ENCODE measurements at places on chromosomes 1 and 21. TPM values are rescaled to one million over a fixed set of nuclear protein-coding genes. Genes with fewer than 3 reads are reported as not detected.

The NCAM2 gene
- 3.4 TPM for total RNA-seq

The SCP2 gene
- 179 TPM for total RNA-seq

The GPX7 gene
- total RNA-seq = 22.0 TPM

The ACKR1 gene
- total RNA-seq = 2.4 TPM

The GATAD2B gene
- 2.3 TPM for total RNA-seq

The TPRG1L gene
- total RNA-seq = 32.6 TPM

The LCE1A gene
- not detected for total RNA-seq

The TRAF5 gene
- total RNA-seq = 9.6 TPM

The OR2L5 gene
- not detected for total RNA-seq

The NPHS2 gene
- not detected for total RNA-seq

The RGS4 gene
- total RNA-seq = 252 TPM

The CCDC17 gene
- 0.32 TPM for total RNA-seq

The PCP4 gene
- total RNA-seq = not detected

The BRDT gene
- not detected for total RNA-seq

The TMEM50A gene
- 142 TPM for total RNA-seq

The RPL11 gene
- total RNA-seq = 1,155 TPM

The OLIG1 gene
- not detected for total RNA-seq

The PROK1 gene
- total RNA-seq = not detected

The OPRD1 gene
- total RNA-seq = not detected

The RPTN gene
- total RNA-seq = not detected

The C1QA gene
- total RNA-seq = not detected

The TMEM183A gene
- total RNA-seq = 70.0 TPM

The BSND gene
- not detected for total RNA-seq

The BNIPL gene
- not detected for total RNA-seq

The CELA3B gene
- total RNA-seq = not detected

The NEK2 gene
- 4.4 TPM for total RNA-seq

The TAS1R1 gene
- not detected for total RNA-seq

The TMEM222 gene
- total RNA-seq = 48.8 TPM

The PDZK1 gene
- total RNA-seq = not detected

The CHRM3 gene
- not detected for total RNA-seq

Measured in cardiac atrium fibroblast (primary cell).